ENCODE measurements at places on chromosomes 12 and 14.
A peak's percentile ranks its signal among the peaks of the same experiment; 100 is the strongest.

- DNase-seq, result peak; percentile 59
Measured at GRCh38 chr12:21774358-21775132, at the start of gene KCNJ8. KCNJ8 (minus strand) TSS chr12:21774706; CDS start chr12:21773616, 1,090 bp downstream.

GRCh38 chr14:23381871-23382270 lies 5.0 kb downstream of the CMTM5 start:
- DNase-seq, result no peak

DNA sequence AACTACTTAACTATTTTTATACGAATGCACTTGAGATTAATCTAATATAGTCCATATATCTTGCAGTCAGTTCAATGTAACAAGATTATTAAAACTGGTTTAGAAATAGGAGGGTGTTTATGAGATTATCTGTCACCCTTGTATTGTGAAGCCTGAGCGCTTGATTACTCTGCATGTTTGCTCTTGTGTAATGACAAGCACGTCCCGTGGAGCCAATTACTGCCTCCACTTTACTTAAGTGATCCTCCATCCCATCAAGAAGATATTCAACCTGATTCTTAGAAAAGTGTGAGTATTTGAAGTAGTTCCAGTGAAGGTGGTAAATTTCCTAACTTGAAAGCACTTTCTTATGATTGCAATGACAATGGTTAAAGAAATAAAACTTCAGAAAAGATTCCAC lies 415.2 kb upstream of the GARIN6 start:
- no peak for DNase-seq

DNA sequence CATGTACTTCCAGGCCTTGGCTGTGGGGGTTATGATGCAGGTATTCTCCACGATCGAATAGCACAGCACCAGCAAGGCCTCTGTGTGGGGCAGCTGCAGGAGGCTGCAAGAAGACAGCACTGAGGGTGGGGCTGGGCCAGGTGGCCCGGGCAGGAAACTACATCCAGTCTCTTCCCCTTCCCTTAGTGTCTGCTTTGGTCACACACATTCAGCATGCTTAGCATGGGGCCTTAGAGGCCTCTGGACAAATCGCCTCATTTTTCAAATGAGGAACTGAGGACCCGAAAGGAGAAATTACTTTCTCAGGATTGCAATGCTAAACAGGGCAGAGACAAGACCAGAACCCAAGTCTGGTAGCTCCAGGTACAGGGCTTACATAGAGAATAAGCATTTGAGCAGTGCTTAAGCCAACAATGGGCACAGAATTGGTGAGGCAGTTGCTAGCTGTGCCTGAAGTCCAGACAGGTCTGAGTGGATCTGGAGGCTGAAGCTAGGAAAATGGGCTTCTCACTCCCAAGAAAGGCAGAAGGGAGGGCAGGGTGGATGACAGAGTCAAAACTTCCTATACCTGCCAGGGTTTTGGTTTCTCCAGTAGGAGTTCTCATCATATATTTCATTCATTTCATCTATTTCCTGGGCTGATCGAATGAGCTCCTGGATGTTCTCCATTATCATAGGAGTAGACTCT lies 3.5 kb downstream of the ACRBP start:
- no peak for DNase-seq

DNA sequence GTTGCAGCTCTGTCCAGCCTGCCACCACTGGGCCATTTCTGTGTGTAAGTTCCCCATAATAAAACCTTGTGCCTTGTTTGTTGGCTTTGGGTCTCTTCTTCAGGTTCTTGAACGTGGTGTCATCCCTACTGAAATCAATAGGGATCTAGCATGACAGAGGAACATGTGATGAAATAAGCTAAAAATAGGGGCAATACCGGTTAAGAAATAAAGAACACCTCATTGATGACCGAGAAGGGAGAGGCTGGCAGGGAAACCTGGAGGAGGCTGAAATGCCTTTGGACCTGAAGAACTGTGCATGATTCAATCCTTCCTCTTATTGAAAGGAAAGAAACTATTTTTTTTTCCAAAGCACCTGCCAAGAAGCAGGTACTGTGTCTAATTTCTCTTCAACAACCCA lies 172.3 kb downstream of the PPM1H start:
- DNase-seq, result no peak

GRCh38 chr12:22334410-22335100 lies at the start of gene ST8SIA1:
ST8SIA1 (minus strand) TSS chr12:22334707; CDS start chr12:22334232, 475 bp downstream.
- DNase-seq, result peak; percentile 54

- DNase-seq, result no peak
Measured at GRCh38 chr14:35986219-35986573, 160.1 kb downstream of the BRMS1L start.

DNA sequence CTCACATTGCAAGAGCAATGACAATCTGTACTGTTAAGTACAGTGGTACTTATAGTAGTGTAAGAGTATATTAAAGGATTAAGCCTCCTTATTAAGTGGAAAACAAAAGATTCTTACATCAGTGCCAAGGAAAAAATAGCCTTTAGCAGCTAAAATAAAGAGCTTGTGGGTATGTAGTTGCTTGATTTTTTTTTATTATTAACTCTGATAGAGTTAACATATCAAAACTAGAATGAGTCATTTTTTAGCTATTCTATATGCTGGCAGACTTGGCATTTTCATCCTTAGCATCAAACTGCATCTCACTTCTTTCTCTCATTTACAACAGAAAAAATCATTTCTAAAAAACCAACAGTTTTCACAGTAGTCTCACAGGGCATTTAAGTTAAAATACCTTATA lies 86.5 kb downstream of the ATP2B1 start:
- no peak for DNase-seq

GRCh38 chr12:52521568-52522266 lies 1.5 kb upstream of the KRT5 start:
- no peak for DNase-seq

DNA sequence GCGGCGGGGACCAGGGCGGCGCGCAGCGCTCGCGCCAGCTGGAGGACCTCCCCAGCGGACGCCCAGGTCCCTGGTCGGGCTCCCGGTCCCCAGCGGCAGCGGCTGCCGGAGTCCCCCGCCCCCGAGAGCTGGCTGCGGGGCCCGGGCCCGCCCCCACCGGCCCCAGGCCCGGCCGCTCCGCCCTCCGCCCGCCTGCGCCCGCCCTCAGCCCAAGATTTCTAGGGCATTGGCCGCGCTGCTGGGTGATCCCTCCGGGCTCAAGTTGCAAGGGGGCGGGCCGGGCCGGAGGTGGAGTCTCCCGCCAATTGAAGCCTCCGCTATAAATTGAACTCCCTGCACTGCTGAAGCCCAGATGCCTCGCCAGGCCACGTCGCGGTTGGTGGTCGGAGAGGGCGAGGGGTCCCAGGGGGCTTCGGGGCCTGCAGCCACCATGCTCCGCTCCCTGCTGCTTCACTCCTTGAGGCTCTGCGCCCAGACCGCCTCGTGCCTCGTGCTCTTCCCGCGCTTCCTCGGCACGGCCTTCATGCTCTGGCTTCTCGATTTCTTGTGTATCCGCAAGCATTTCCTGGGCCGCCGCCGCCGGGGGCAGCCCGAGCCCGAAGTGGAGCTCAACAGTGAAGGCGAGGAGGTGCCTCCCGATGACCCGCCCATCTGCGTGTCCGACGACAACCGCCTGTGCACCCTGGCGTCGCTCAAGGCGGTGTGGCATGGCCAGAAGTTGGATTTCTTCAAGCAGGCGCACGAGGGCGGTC lies at the start of gene DIO3:
TSS of gene DIO3 (plus strand) at position 351 of the 752 bp plus-strand sequence.
- no peak for DNase-seq

DNA sequence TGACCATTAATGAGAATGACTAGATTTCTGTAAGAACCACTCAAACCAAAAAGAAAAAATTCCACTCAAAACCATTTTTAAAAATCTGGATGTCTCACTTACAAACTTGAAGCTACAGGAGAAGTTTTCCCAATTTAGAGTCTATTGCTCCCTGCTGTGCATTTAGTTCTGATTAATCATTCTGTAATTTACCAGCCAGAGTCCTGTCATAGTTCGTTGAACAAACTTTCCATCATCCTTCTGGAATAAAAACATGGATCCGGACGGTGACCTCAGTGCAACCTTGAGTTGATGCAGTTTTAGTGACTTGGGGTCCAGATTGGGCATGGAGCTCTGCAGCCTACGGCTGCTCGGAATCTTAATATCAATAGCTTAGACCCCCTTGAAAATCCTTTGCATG lies 73.4 kb downstream of the PRMT8 start:
- no peak for DNase-seq

GRCh38 chr12:120376416-120376815 lies 7.5 kb upstream of the MSI1 start:
- DNase-seq, result no peak

GRCh38 chr14:89365061-89365801 lies 51.8 kb downstream of the FOXN3 start:
- no peak for DNase-seq

All from adipocyte (in vitro differentiated cells).